ENCODE measurements at places on chromosomes 11 and 22. TPM values are rescaled to one million over a fixed set of nuclear protein-coding genes. Genes with fewer than 3 reads are reported as not detected.

Gene RBM4
- 152 TPM for total RNA-seq

Gene FXYD2
- total RNA-seq, result not detected

Gene C1QTNF5
- total RNA-seq, result 0.36 TPM

Gene PRRG4
- 9.9 TPM for total RNA-seq

Gene INSC
- 0.68 TPM for total RNA-seq

Gene SULT4A1
- total RNA-seq, result 0.50 TPM

Gene OR8G5
- total RNA-seq, result not detected

Gene MPZL2
- 48.2 TPM for total RNA-seq

Gene KCNK7
- total RNA-seq, result 0.68 TPM

Gene CNTF
- total RNA-seq, result 1.4 TPM

Gene SCGB2A2
- total RNA-seq, result not detected

Gene RIC3
- 0.68 TPM for total RNA-seq

Gene LGR4
- 38.9 TPM for total RNA-seq

Gene OR8D1
- total RNA-seq, result not detected

Gene ENTHD1
- not detected for total RNA-seq

Gene TOM1
- total RNA-seq, result 39.2 TPM

Gene GRAP2
- not detected for total RNA-seq

Gene DRD4
- total RNA-seq, result 0.07 TPM

Gene FJX1
- total RNA-seq, result 33.4 TPM

Gene ANGPTL5
- total RNA-seq, result not detected

Gene MMP11
- total RNA-seq, result 0.34 TPM
